ENCODE measurements at places on chromosomes 11 and 22. TPM values are rescaled to one million over a fixed set of nuclear protein-coding genes. Genes with fewer than 3 reads are reported as not detected.

GRCh38 chr11:92852946-92853345, 116.5 kb upstream of the MTNR1B start:
- no peak for DNase-seq

- no peak for DNase-seq
Observed at GRCh38 chr11:111450480-111451320, 61.5 kb downstream of the BTG4 start.

GRCh38 chr11:92550871-92551270, 326.3 kb downstream of the FAT3 start:
- no peak for DNase-seq

DNA sequence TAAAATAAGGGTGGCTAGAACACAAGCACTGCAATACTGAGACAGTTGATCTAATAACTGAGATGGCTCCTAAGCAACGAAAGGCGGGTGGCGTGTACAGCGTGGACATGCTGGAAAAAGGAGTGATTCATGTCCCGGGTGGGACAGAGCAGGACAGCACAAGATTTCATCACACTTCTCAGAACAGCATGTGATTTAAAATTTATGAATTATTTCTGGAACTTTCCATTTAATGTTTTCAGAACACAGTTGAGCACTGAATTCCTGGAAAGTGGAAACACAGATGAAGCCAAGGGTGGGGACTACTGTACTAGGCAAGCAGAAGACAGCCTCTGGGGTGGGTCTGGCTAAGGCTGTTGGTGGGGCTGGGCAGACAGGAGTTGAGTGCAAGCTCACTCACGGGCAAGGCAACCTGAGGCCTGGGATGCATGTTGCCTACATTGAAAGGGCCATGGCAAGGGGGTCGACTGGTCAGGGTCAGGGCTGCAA, 165.6 kb upstream of the DDI1 start:
- DNase-seq, result no peak

DNA sequence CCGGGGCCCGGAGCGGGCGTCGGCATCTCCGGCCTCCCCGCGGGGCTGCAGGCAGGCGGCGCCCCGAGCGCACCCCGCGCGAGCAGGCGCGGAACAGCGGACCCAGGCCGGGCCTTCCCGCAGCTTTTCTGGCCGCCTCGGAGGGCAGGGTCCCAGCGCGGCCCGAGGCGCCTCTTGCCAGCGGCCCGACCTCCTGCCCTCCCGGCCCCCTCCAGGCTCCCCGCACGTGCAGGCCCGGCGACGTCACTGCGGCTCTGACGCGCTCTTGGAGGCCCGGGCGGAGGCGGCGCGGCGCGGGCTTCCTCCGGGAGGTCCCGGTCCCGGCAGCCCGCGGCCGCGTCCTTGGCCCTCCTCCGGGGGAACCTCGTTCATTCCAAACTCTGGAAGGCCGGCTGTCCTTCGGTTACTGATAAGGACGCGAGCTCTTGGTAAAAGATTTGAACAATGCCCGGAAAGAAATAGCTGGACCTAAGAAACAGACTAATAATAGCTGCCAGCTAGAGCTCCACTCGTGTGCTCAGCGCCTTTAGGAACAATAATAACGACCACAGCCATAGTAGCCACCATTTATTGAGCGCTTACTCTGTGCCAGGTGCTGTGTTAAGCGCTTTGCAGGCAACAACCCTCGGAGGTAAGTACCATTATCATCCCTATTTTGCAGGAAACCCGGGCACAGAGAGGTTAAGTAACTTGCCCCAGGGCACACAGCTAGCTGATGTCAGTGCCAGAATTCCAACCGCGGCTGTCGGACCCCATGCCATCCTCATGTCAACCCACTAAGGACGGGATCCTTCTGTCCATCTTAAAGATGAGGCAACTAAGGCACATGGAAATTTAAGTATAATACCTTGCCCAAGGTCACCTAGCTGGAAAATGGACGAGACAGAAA, 39.1 kb upstream of the CREB3L1 start:
- peak; percentile 90 for DNase-seq

DNA sequence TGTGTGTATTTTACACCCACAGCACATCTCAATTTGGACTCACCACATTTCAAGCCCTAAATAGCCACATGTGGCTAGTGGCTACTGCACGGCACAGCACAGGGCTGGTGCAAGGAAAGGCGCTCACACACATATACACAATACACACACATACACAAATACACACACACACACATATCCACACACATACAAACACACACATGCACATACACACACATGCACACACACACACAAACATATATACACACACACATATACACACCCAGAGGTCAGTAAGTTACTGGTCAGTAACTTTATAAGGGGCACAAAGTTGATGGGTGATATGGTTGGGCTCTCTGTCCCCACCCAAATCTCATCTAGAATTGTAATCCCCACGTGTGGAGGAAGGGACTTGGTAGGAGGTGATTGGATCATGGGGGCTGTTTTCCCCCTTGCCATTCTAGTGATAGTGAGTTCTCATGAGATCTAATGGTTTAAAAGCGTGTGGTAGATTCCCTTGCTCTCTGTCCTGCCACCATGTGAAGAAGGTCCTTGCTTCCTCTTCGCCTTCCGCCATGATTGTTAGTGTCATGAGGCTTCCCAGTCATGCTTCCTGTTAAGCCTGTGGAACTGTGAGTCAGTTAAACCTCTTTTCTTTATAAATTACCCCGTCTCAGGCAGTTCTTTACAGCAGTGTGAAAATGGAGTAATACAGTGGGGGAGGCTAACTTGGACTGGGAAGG, 37.6 kb upstream of the DKK3 start:
- DNase-seq, result no peak

DNA sequence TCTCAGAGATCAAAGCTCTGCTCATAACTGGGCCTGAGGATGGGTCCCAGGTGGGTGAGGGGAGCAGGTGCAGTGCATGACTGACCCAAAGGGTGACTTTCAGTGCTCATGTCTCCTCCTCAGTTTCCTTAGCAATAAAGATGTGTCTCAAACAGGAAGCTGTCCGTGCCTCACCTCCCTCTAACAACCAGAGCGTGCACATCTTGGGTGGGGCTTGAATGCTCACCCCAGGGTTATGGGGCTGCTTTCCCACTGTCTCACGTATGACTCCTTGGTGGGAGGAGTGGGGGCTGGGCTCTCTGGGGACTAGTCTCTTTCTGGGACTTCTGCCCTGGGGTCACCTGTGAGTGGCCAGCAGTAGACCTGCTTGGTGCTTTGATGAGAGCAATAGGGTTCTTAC, 53.9 kb upstream of the PHOX2A start:
- no peak for DNase-seq

GRCh38 chr11:78262691-78263090, 74.0 kb downstream of the USP35 start:
- DNase-seq, result no peak

GDPD5 gene
- total RNA-seq, result 14.5 TPM

All from activated CD4-positive, alpha-beta T cell treated with anti-CD3 and anti-CD28 coated beads, Interleukin-2, amount 10 ng/mL, durations not matched to agents 24 days and 14 days (primary cell).